COR-L47 (cell line): ENCODE measurements at places on chromosomes 1 and 21.

DNA sequence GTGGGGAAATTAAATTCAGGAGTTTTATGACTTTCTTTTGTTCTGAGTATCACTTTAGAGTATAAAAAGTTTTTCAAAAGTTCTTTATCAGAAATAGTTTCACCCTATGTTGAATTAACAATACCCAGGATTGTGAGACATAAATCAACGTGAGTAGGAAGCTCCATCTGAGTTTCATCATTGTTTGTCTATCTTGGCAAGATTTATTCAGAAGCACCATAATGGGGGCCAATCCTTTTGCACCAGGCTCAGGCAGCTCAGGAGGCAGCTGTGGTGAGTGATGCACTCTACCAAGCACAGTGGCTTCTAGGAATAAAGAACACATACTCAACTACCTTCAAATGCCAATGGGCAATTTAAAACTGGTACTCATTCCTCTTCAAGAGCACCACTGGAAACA, 12.0 kb downstream of the CREG1 start:
- DNase-seq = no peak

DNA sequence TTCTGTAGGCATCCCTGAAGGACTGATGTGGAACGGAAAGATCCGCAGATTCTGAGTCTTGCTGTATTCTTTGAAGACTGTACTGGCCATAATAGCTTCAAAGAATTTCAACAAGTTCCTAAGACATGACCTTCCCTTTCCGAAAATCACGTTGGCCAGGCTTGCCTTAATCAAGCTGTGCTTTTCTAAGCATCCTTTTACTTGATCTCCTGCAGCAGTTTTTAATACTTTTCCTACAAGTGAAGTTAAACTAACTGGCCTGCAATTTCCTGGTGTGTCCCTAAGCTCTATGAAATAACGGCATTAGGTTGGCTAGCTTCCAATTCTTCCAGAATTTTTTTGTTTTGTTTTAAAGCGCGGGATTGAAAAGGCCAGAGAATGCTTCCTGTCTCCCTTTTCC, 40.3 kb downstream of the SPAG17 start:
- DNase-seq = no peak

GRCh38 chr1:83998205-83998497, 781 bp downstream of the TTLL7 start:
- DNase-seq = no peak

DNA sequence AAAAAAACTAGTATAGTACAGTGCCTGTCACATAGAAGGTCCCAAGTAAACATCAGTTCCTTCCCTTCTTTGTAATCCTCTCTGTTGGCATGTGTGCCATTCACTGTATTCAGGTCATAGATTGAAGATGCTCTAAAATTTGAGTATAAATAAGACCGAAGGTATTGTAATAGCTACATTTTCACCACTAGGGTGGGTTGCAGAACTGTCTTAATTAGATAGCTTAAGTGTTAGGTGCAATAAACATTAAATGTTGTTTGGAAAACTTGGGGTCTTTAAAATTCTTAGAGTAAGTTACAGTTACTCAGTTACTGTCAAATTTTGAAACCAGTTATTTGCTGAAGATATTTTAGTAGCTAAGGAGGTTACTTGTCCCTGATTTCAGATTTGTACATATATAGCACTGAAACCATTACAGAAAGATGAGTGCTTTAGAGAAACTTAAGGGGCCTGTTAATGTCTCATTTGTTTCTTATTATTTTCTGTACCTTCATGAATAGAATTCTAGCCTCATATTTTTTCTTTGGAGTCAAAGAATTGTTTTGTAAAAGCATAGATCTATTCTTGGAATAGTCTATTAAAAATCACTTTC, 24.3 kb downstream of the PER3 start:
- peak; percentile 27 for DNase-seq

GRCh38 chr1:214438530-214438929, 112.9 kb downstream of the PTPN14 start:
- peak; percentile 2 for DNase-seq

- no peak for DNase-seq
Observed at GRCh38 chr1:207823880-207824566, 72.2 kb downstream of the CD46 start.

- no peak for DNase-seq
Observed at GRCh38 chr1:68808351-68808750, 311.5 kb upstream of the DEPDC1 start.

DNA sequence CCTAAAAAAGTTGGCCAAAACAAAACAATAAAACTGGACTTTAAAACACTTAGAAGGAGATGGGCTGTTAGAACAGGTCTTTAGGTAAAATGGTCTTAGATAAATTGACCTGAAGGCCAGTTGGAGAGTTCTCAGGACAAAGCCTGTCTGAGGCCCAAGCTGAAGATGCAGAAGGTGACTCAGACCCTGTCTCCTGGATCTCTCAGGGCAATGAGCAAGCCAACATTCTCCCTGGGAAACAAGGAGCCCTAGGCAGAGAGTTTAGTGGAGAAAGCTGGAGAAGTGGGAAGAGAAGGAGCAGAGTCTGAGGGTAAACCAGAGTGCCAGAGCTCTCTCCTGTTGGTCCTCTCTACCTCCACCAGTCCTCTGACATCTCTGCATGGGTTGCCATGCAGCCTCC, 70.1 kb downstream of the FCRL5 start:
- no peak for DNase-seq

DNA sequence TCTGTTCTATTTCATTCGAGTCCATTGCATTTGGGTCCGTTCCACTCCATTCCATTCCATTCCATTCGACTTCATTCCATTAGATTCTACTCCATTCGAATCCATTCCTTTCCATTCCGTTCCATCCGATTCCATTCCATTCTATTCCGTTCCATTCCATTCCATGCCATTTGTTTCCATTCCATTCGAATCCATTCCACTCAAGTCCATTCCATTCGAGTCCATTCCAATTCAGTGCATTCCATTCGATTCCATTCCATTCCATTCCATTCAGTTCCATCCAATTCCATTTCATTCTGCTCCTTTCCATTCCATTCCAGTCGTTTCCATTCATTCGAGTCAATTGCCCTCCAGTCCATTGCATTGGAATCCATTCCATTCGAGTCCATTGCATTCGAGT, 2603.7 kb upstream of the TPTE start:
- no peak for DNase-seq

DNA sequence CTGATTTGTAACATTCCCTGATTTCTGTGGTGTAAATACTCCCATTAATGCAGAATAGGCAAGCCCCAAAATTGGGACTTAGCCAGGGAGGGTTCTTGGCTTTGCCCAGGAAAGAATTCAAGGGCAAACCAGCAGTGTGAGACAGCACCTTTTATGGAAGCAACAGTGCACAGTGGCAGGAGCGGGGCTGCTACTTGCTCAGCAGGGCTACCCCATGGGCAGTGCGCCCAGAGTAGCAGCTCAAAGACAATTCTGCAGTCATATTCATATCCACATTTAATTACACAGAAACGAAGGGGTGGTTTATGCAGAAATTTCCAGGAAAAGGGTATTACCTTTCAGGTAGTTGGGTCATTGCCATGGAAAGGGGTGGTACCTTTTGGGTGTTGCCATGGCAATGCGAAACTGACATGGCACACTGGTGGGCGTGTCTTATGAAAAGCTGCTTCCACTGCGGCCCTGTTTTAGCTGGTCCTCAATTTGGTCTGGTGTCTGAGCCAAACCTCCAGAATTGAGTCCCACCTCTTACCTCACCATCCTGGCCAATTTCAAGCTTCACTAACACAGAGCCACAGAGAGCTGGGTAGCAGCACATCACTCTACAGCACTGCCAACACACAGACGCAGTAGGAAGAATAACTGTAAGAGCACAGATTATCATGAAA, 35.9 kb downstream of the FHAD1 start:
- DNase-seq = peak; percentile 84

DNA sequence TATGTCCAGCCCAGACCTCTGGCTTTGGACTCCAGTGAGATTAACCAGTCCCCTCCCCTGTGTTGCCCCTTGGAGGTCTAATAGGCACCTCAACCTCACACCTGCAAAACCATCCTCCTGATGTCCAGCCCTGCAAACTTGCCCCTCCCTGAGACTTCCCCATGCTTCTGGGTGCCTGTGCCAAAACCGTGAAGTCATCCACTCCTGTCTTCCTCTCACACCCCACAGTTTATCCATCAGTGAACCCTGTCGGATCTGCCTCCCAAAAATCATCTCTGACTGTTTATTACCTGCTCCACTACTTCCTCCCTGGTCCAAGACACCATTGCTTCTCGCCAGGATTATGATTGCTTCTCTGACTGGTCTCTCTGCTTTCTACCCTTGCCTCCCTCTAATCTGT, 31.7 kb upstream of the PADI1 start:
- no peak for DNase-seq

GRCh38 chr1:179052776-179053175, 27.1 kb downstream of the FAM20B start:
- DNase-seq = no peak

- no peak for DNase-seq
Observed at GRCh38 chr1:237394281-237394680, 352.3 kb downstream of the RYR2 start.

- no peak for DNase-seq
Observed at GRCh38 chr21:21174676-21175075, 176.5 kb downstream of the NCAM2 start.

DNA sequence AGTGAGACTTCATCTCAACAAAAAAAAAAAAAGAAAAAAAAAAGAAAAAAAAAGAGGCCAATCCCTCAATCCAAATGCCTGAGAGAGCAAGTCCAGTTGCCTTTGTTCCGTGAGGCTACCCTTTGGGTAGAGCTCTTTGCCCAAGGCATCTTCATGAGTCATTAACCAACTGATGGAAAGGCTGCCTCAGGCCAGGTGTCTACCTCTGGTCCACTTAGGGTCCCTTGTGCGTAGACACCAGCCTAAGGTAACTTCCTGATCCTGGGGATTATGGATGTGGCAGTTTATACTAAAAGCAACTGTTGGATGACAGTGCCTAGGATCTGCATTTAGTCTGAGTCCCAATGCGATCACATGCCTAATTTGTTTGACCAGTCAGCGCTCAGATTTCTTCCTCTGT, 20.7 kb upstream of the ZNF326 start:
- no peak for DNase-seq

- no peak for DNase-seq
Observed at GRCh38 chr1:4075436-4076225, 175.6 kb upstream of the C1orf174 start.

DNA sequence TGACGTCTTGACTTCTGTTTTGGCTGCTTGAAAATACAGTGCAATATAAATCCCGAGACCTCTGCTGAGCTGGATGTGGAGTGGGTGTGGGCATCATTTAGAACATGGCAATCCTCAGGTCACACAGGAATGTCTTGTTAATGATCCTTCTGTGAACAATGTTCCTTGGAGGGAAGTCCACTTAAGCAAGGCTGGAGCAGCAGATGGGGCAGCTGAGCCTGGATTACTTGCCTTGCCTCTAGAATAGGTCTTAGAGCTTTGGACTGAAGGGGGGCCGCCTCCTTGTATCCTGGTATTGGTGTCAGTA, 926 bp upstream of the SCMH1 start:
- DNase-seq = no peak

GRCh38 chr1:19274636-19275035, 13.9 kb downstream of the AKR7A3 start:
- no peak for DNase-seq

GRCh38 chr1:21048462-21048861, 128.2 kb downstream of the EIF4G3 start:
- no peak for DNase-seq

GRCh38 chr1:111406321-111406768, 21.2 kb downstream of the OVGP1 start:
- no peak for DNase-seq

DNA sequence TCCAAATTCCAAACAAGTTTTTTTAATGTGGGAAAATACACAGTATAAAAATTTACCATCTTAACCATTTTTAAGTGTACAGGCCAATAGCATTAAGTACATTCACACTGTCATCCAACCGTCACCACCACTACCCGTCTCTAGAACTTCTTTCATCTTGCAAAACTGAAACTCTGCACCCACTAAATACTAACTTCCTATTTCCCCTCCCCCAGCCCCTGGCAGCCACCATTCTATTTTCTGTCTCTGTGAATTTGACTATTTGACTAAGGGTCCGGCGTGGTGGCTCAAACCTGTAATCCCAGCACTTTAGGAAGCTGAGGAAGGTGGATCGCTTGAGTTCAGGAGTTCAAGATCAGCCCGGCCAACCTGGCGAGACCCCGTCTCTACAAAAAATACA, 36.1 kb downstream of the CLSTN1 start:
- no peak for DNase-seq

DNA sequence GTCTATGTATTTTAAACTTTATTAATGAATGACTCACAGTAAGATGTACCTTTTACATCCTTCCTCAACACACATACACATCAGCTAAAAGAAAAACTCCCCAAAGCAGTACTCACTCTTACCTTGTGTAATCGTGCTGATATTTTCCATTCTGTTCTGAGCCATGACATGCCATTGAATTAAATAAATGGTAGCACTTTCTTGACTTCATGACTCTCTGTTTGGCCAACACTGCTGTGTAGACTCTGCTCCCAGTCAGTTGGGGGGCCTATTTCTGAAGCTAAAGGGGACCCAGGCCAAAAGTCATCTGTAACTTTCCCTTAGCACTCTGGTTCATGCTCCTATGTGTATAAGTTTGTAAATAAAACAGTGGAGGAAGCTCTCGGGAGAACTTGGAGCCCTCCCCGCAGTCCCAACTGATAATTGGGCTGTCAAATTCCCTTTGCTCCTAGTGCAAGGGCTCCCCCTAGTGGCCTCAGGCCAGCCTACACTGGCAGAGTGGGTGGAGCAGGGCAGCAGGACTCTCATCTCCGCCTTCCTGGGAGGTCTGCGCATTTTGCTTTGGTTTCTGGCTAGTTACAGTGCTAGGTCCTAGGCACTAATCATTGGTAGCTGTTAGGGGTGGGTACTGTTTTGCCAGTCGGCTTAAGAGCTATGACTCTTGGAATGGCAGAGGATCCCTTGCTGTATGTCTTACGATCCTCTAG, 1.7 kb upstream of the FYB2 start:
- DNase-seq = peak; percentile 74

- DNase-seq = no peak
Observed at GRCh38 chr1:196546272-196547111, 61.7 kb downstream of the KCNT2 start.

DNA sequence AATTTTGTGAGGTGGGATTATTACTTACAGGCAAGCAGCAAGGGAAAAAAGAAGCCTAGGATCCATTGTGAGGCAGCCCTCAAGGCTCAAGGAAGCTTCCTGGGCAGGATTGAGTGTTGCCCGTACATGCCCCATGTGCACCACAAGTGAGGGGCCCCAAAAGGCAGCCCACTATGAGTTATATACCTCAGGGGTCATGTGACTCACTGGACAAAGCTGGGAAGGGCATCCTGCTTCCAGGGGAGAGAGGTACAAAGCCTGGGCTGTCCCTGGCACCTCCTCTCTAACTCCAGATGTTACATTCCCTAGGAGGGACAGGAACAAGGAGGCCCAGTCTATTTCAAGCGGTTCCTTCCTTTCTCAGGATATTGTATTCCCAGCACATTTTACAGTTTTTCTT, 34.0 kb upstream of the CD1D start:
- no peak for DNase-seq

- DNase-seq = peak; percentile 71
Observed at GRCh38 chr1:68175621-68176398, 56.5 kb downstream of the WLS start.
